Thoracic aorta (tissue), 2 donors: ENCODE measurements at places on chromosomes 13 and 19.

GRCh38 chr19:1481224-1481892 lies 2.3 kb upstream of the C19orf25 start:
- DNase-seq = no peak

DNA sequence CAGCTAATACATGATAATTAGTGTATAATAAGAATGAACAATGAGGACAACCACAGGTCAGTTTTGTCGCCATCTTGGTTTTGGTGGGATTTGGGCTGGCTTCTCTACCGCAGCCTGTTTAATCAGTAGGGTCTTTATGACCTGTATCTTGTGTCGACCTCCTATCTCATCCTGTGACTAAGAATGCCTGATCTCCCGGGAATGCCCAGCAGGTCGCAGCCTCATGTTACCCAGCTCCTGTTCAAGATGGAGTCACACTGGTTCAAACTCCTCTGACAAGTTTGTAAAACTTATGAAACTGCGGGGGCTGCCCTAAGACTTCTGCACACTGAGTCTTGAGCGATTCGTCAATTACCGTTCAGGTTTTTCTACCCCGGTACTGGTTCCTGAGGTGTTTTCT lies 21.5 kb upstream of the ADGRE1 start:
- no peak for DNase-seq

DNA sequence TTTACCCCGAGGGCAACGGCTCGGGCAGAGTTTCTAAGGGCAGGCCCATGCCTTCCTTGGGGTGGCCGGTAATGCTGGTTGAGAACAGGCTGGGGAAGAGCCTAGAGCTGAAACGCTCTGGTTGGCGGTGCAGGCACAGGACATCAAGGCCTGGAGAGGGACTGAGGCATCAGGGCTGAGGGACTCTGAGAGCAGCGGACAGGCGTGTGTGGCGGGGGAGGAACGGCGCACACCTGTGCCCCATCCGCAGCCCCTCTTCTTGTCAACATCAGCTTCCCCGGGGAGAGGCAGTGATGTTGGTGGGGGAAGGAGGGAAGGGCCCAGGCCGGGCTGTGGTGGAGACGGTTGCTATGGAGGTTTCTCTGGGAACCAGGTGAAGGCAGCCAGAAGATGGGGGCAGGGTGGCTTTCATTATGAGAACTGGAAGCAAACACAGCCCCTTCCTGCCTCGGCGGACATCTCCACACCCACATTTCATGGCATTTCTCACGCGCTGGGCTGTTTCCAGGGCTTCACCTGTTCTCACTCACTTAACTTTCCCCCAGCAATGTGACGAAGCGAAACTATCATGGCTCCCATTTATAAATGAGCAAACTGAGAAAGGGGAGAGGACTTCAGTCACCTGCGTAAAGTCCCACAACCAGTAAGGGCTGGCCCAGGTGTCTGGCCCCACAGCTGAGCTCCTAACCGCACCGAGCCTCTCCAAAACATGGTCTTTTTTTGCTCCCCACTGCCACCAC lies 8.2 kb upstream of the ATF5 start:
- DNase-seq = no peak

- no peak for DNase-seq
Observed at GRCh38 chr13:40231311-40231710, 435.1 kb downstream of the FOXO1 start.

GRCh38 chr13:79402679-79403078 lies 3.4 kb downstream of the RBM26 start:
- no peak for DNase-seq

DNA sequence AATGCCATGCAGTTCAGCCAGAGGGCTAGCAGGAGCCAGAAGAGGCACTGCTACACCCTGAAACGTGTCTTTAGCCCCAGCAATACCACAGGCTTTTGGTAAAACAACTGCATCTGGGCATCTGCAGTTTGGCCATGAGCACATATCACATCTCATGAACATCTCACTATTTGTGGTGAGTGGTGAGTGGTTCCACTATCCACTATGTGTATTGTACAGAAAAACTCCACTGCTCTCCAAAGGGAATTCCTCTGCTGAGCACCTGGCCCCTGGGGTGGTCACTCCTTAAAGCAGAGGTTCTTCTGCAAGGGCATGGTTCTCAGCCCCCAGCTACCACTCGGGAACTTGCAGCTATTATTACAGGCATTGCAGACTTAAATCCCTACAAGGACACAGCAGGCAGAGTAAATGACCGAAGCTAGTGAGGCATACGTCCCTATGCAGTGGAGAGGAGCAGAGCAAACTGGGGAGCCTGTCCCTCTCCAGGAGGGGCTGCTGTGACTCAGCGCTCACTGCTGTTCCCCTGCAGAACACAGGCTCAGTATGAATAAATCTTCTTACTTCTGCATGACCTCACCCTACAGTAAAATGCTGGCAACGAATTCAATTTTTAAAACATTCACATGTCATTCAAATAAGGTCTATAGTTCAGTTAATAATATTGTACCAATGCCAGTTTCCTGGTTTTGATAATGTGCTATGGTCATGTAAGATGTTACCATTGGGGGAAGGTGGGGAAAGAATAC lies 332.4 kb upstream of the ZNF507 start:
- no peak for DNase-seq

DNA sequence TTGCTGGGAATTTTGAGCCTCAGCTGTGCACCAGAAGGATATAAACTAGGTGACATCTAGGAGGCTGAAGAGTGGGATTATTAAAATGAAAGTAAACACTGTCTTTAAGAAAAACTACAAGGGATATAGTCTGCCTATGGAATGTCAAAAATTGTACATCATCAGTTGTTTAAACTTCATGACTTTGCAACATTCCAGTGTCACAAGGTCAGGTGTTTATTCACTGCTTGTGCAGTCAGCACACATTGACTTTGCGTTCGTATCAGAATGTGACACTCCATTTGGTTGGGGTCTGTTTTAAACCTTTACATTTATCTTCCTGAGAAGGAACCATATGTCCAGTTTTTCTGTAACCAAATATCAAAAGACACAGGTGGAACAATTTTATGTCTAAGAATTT lies 85.6 kb downstream of the KL start:
- no peak for DNase-seq

- no peak for DNase-seq
Observed at GRCh38 chr13:99289674-99290337, 17.4 kb downstream of the GPR183 start.

DNA sequence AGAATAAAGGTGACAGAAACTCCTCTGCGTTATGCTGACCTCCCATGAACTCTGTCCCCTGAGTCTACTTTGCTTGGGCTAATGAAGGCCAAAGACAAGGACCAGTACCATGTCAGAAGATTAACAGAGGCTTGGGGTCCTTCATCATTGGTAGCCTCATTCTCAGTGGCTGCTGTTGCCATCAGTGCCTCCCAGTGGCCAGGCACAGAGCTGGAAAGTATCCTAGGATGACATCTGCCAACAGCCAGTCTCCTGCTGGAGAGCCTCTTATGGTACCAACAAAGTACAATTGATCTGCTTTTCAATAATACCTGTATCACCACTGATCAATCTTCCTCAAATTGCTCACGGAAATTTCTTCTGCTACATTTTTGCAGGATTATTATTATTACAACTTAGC lies 281.6 kb downstream of the DNAJC15 start:
- DNase-seq = no peak

GRCh38 chr19:56097776-56098175 lies 23.3 kb downstream of the ZNF787 start:
- no peak for DNase-seq

- DNase-seq = no peak
Observed at GRCh38 chr13:59332966-59333365, 830.8 kb downstream of the DIAPH3 start.

DNA sequence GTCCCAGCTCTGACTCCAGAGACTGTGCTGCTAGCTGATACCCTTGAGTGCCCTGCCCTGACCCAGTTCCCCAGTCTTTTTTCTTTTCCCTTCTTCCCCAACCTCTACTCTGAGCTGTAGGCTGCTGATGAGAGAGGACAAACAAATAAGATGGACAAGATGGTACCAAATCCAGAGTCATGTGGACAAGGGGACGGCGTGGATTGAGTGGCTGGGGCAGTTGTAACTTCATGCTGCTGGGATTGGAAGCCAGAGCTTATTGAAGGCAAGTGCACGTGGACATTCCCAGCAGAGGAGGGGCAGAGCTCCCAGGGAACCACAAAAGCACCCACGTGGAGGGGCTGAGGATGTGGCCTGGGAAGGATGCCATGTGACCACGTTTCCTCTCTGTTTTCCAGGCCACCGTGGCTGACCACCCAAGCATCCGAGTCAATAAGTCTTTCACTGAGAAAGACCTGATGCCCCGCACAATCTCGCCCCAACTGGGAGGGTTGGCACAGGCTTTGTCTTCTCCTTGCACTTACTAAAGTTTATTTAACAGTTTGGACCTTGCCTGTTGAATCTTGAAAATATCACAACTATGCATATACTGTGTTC lies 323.3 kb upstream of the ZNF507 start:
- DNase-seq = no peak

DNA sequence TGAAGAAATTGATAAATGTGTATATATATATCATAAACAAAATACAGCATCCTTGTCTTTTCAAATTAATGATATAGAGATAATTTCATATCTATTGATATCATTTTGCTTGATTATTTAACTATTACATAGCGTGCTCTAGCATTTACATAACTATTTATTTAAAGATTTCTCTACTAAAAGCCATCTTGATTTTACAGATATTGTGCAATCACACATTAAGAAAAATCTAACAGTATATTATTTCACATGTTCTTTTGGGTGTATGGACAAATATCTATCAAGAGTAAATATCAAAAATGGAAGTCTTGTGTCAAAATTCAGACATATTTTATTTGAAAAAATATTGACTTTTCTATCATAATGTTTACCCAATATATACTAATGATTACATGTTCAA lies 966.8 kb downstream of the SLITRK5 start:
- no peak for DNase-seq

- DNase-seq = no peak
Observed at GRCh38 chr13:32887617-32888016, 128.6 kb upstream of the KL start.

DNA sequence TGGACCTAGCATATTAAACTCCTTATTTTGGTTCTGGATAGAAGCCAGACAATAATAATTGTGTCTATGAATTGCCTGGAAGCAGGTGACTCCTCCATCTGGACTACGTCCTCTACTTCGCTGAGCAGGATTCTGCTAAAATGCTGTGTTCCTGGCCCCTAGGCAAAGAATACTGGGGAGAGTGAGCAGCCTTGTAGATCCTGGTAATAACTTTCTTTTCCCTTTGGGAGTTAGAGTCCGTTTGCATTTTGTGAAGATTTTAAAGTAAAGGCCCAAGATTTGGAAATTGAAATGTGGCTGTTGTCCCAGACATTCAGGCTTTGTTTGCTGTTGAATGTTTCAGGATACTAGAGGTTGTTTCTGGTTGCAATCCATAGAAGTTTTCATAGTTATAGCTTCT lies 511.9 kb upstream of the KLF12 start:
- no peak for DNase-seq

DNA sequence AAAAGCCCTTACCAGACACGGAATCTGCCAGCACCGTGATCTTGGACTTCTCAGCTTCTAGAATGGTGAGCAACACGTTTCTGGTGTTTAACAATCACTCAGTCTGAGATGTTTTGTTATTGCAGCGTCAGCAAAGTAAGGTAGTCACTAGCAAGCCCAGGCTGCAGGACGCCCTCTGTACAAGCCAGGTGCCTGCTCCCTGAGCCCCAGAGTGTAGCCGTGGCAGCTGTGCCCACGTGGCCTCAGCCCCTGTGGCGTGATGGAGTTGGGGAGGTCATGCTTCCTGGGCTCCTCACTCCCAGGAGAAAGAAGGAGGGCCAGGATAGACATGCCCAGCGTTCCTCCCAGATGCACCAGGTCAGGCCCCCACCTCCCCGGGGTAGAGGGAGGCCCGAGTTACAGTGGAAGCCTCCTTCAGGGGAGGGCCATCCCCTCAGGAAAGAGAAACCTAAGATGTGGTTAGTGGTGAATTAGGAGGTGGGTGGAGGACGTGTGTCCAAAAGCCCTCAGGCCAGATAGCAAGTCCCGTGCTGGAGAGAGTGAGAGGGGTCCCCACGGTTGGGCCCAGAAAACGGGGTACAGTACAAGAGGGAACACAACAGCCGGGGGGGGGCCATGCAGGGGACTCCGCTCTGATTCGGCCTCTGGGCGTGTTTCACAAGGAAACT lies 169.6 kb upstream of the SOX1 start:
- no peak for DNase-seq

- DNase-seq = no peak
Observed at GRCh38 chr13:38341149-38341692, 8.4 kb upstream of the UFM1 start.

- no peak for DNase-seq
Observed at GRCh38 chr19:42421591-42422031, 5.6 kb downstream of the LIPE start.

- DNase-seq = no peak
Observed at GRCh38 chr19:4977299-4978174, 8.6 kb downstream of the KDM4B start.

DNA sequence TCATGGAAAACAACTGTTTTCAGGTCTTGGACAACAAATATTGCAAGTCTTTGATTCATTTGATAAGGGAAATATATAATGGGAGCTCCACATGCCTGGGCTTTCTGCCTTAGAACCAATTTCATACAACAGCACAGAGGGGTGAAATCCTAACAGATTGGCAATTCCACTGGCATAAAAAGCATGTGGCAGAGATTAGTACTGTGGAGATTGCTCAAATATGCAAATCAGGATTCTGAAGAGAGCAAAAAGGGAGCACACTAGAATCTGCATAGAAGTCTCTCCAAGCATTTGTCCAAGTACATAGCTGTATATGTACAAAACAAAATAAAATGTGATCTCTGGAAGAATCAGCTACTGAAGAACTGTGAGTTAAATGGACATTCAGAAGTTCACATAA lies 312.9 kb upstream of the SLITRK5 start:
- DNase-seq = no peak

DNA sequence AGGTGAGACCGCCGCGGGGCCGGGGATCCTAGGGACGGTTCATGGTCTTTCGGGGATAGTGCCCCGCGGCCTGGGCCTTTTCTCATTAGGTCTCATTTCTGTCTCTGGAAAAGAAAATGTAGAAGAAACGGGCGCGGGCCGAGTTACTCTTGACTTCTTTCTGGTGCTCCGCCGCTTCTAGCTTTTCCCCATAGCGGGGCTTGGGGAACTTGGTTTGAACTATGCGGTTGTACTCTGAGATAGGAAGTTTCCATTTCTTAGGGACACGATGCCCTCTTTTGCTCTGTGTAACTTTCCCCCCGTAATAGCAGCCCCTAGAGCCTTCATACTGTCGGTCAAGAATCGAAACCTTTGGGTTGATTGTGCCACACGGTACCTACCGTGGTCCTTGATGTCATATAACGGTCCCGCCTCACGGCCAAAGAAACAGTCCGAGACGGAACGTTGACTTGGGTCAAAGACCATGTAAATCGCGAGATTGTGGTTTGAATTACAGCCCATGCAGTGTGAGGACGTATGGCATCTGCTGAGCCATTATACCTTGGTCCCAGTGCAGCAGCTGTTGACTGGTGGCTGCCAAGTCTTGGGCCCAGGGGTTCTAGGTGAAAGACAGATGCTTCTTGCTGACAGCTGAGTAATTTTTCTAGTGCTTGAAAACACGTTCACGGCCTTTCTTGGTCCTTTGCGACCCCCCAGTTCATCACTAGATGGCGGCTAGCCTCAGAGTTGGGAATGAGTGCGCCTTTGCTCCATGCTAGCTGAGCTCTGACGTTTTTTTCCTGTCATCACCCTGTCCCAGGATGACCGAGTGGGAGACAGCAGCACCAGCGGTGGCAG lies 487 bp downstream of the RPS5 start:
- no peak for DNase-seq
